Activated T-helper 1 cell treated with anti-CD3 and anti-CD28 coated beads, Interleukin-2, amount 50 U/mL, for 16 hours (primary cell): ENCODE measurements at places on chromosomes 16 and 17.

DNA sequence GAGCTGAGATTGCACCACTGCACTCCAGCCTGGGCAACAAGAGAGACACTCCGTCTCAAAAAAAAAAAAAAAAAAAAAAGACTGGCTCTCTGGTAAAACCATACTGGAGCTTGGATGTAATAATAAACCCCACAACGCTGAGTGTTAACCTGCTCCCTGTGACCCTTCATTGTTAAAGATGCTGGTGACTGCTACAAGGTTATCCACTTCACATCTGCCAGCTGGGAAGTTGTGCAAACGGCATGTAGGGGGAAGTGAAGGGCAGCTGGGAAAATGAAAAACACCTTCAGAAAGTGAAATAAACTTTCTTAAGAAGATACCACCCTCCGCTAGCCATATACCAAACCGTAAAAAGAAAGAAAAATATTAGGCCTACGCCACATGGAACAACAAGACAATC lies 131.0 kb upstream of the NUDT7 start:
- no peak for DNase-seq

DNA sequence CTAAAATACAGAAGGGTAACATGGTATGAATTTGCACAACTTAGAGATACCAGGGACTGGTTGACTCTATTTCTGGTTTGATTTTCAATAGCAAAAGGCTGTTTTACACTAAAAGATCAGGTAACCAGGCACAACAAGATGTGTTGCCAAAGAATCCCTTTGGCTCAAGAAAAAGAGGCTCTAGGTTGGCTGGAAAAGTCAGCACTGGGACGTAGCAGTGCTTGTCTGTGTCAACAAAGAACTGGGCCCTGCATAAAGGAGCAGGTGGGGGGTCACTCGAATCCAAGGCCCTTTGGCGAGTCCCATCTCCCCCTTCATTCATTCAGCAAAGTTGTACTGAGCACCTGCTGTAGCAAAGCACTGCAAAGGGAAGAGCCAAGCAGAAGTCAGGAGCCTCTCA lies 18.4 kb downstream of the SDR42E1 start:
- no peak for DNase-seq

DNA sequence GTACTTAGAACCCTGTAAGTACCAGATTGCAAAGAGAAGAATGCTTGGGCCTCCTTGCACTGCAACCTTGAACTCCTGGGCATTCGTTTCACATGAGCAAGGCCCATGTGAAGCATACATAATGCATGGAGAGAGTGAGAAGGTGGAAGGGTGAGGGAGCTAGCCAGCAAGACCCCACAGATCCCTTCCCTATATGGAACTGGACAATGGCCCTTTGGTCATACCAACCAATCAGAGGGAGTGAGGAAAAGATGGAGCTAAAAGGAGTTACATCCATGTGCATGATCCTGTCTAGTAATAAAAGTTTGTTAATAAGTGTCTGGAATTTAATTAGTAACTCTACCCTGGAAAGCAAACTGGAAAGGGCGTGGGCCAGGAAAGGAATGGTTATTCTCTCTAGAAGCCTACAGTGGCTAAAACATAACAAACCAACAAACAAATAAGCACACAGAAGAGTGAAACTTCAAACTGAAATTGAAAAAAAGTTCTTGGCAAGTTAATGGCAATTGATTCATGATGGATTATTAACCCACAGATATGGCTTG lies 29.6 kb downstream of the DNAH3 start:
- no peak for DNase-seq

DNA sequence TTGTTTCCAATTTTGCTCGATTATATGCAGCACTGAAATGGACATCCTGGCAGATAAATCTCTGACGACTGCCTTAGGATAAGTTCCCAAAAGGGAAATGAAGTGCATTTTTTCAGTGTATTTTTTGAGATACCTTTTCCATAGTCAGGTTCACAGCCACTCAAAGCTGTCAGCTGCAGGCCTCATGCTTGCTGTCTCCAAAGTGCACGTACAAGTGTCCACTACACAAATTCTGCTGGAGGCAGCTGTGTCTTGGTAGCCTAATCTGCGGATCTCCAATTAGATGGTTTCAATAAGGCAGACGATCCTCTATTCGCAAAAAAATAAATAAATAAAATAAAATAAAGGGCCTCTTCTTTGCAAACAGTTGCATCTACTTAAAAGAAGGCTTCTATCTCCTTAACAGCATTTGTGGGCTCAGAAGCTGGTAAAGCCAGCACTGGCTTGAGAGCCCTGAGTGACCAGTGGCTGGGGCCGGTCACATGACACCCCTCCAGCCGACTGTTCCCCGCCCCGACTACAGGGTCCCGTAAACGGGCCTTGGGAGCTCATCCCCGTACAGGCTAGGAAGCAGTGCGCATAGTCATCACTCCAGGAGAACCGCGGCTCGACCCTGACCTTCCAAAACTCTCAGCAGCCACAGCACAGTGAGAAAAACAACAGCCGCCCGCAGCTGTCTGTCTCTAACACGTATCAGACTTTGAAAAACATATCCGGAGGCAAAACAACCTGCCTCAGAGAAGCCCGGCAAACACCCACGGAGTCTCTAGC lies 18.8 kb downstream of the RPH3AL start:
- DNase-seq: no peak

GRCh38 chr17:7912927-7913524 lies 3.1 kb downstream of the RNF227 start:
- DNase-seq: no peak

DNA sequence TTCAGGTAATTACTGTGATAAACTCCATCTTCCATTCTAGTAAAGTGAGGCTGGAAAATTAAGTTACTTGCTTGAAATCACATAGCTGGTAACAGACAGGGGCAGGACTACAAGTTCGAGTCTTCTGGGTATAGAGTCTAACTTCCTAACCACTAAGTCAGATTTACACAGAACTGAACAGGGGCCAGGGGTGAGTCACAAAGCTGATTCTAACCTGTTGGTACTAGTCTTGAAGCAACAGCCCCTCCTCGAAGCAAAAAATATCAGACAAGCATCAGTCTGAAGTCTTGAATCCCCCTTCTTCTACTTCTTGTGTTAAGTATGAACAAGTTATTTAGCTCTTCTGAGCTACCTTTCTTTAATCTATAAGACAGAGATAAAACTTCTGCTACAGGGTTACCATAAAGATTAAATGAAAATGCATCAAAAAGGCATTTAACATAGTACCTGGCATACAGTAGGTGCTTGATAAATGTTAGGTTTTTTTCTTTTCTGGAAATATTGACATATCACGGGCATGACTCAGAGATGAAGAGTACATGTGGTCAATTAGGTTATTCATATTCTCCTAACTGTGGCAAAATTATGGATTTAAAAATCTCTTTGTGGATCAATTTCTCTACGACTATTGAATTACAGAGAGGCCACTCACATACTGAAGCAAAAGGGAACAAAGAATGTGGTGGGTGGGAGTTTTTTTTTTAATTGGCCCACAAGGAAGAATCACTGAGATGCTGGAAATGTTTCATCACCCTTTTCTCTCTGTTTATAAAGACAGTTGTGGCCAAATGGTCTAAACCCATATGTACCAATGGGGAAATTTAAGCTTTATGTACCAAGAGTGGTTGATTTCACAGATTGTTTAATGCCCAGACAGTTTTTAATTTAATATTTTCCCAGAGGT lies 266.9 kb upstream of the DYNLRB2 start:
- no peak for DNase-seq

DNA sequence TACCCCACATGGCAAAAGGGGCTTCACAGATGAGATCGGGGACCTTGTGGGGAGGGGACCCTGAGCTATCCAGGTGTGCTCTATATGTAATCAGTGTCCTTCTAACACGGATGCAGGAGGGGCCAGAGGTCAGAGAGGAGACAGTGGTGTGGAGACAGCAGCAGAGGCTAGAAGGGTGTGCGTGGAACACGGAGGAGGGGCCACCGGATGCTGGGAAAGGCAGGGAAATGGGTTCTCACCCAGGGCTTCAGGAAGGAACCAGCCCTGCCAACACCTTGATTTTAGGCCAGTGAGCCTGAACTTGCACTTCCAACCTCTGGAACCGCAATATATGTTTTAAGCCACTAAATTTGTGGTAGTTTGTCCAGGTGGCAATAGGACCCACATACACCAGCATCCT lies 4.6 kb upstream of the SLC38A8 start:
- no peak for DNase-seq

DNA sequence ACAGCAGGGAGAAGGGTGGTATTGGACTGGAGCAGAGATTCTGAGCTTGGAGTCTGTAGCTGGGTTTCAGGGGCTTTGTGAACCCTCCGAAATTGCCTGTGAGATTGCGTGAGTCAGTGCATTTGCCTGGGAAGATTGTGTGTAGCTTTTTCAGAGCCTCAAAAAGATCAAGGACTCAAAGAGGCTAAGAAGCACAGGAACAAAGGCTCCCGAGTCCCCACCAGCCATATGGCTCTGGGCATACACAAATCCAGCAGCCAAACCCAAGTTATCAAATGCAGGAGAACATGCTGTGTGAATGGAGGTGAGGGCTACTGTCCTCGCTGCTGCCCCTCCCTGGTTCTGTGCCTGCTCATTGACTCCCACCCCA lies 3.0 kb downstream of the LRRC75A start:
- no peak for DNase-seq

DNA sequence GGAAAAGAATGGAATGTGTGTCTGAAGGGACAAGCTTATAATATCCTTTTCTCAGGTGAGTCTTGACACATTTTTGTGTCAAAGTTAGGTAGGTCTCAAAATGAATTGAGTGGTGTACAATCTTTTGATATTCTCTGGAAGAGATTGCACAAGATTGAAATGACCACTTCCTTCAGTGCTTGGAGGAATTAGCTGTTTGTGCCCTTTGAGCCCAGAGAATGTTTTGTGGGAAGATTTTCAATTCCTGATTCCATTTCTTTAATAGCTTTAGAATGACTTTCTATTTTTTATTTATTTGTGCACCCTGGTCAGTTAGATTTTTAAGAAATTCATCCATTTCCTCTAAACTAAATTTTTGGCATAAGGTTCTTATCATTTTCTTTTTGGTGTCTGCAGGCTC lies 1.6 kb upstream of the CCL13 start:
- DNase-seq: no peak

DNA sequence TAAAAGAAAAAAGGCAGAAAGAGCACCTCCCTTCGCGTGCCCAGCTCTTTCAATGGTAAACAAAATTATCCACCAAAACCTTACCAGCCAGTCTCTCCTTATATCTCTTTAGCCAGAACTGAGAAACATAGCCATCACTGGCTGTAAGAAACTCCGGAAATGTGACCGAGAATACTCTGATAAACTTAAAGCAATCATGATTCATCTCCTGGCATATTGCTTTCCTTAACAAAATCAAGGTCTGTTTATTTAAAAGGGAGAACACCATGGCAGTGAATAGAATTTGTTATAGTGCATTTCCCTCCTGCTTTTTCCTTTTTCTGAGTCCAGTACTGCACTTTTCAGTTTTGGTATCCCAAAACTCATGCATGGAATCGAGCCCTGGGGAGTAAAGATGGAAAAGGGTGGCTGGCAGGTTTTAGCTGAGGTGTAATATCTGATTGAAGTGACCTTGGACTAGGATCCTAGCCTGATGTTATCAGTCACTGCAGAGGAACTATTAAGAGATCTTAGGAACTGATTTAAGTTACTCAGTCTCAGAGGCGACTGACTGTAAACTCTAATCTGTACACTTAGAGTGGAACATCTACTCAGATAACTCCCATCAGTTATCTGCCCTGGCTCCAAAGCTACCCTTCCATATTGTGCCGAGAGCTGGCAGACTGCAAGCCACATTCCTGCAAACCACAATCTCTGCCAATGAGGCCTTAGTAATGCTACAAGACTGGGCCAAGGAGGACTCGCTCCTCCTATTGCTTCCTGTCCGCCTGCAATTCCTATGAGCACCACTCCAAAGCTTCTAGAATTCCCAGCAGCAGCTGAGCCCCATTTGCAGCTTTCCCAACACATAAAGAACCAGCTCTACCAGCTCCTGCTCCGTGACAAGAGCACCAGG lies 7.4 kb upstream of the COX10 start:
- no peak for DNase-seq

- no peak for DNase-seq
Observed at GRCh38 chr16:65306300-65306699, 184.4 kb upstream of the CDH11 start.

DNA sequence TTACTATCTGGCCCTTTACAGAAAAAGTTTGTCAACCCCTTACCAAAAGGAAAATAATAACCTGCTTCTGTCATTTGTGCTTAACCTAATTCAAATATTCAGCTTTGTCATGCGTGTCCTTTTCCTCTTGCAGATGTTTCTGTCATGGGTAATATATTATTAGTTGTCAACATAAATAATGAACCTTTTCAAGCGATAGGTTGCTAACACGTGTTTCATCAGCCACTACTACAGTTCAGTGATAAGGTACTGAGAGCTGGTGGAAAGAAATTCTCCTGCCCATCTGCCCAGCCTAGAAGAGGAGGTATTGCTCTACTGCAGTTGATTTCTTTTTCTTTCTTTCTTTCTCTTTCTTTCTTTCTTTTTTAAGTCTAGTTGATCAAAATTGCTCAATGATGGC lies 12.0 kb upstream of the SRSF1 start:
- no peak for DNase-seq

DNA sequence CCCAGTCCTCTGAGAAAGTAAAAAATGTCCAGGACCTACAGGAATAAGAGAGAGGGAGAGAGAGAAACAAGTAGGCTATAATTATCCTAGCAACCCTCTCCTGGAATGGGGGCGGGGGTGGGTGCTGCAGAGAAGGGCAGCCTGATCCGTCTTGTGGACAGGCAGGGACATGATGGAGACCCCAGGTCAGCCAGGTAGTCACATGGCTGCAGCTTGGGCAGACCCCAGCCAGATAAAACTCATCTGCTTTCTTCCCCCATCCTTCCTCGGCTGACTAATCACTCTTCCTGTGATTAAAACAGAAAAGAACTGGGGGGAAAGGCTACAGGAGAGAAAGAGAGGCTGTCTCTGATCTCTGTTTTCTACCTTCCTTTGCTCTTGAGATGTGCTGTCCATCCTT lies 32.6 kb downstream of the COPZ2 start:
- no peak for DNase-seq

DNA sequence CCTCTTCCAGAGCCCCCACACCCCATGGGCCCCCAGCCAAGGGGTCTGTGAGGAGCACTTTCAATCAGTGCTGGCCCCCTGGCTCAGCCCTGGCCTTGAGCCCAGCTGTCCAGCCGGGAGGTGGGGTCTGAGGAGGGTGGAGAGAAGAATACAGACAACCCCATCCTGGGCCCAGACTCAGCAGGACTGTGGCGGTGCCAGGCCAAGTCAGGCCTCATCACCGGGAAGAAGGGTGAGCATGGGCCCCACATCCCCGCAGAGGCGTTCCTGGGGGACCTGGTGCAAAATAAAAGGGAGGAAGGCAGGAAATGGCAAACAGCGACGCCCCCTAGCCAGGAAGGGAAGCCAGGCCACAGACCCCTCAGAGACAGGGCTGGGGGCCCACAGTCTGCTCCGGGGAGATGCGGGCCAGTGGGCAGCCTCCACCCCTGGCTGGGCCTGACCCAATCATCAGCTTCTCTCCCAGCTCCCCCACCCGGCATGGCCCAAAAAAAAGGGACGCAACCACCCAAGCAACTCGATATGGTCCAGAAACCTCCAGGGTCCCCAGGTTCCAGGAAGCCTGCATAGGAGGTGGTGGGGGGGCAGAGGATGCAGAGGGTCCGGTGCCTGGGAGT lies 20.6 kb downstream of the ZNF423 start:
- no peak for DNase-seq
